ENCODE measurements at places on chromosomes 5 and 9. TPM values are rescaled to one million over a fixed set of nuclear protein-coding genes. Genes with fewer than 3 reads are reported as not detected.

The PSD2 gene
- total RNA-seq, result 31.2 TPM

The FOXD4L4 gene
- total RNA-seq, result 0.25 TPM

The CAMK2A gene
- total RNA-seq, result 6.6 TPM

The SEMA4D gene
- 10.6 TPM for total RNA-seq

The MYORG gene
- total RNA-seq, result 9.8 TPM

The ATOSB gene
- 14.8 TPM for total RNA-seq

The SV2C gene
- total RNA-seq, result 1.5 TPM

The FAXDC2 gene
- 5.4 TPM for total RNA-seq

The TENT4A gene
- 15.7 TPM for total RNA-seq

The IL17B gene
- total RNA-seq, result not detected

The ARL14EPL gene
- total RNA-seq, result not detected

The EDIL3 gene
- total RNA-seq, result 37.1 TPM

The SYK gene
- total RNA-seq, result 1.2 TPM

The RNF38 gene
- total RNA-seq, result 49.7 TPM

The TLX3 gene
- not detected for total RNA-seq

The NACC2 gene
- total RNA-seq, result 3.9 TPM

The LCN1 gene
- not detected for total RNA-seq

The PCDHGC4 gene
- 87.3 TPM for total RNA-seq

The EFNA5 gene
- total RNA-seq, result 17.0 TPM

The PITX1 gene
- 0.25 TPM for total RNA-seq

The SLC6A3 gene
- total RNA-seq, result not detected

The CTNNAL1 gene
- total RNA-seq, result 6.9 TPM

The GADD45G gene
- total RNA-seq, result 5.9 TPM

The OTP gene
- total RNA-seq, result not detected

The FRMD3 gene
- total RNA-seq, result 34.7 TPM

The TERT gene
- not detected for total RNA-seq

The PCDHGC5 gene
- 4.7 TPM for total RNA-seq

The OCLN gene
- 6.9 TPM for total RNA-seq

Measured in temporal lobe (tissue), 4 donors.